ENCODE measurements at places on chromosomes 1 and 21.
A peak's percentile ranks its signal among the peaks of the same experiment; 100 is the strongest.

GRCh38 chr1:99820546-99820945, 29.6 kb upstream of the AGL start:
- DNase-seq = peak; percentile 61

GRCh38 chr1:228935855-228936727, 200.8 kb downstream of the RHOU start:
- DNase-seq = no peak

GRCh38 chr1:174748586-174748985, 251.2 kb upstream of the CACYBP start:
- DNase-seq = no peak

DNA sequence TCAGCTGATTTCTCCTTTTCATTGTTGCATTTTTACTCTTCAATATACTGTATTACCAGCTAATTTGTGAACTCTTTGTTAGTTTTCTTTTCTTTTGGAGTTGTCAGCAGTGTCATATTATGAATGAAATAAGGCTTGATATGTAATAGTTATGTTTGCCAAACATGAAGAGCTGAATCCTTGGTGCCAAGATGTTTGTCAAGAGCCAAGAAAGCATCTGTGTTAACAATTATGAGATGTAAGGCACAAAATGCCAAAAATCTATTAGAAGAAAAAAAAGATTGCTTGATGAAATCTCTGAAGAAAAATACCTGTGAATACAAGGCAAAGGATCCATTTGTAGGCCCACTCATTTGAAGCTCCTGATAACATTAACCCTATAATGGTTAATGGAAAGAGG, 48.4 kb upstream of the RNPC3 start:
- no peak for DNase-seq

DNA sequence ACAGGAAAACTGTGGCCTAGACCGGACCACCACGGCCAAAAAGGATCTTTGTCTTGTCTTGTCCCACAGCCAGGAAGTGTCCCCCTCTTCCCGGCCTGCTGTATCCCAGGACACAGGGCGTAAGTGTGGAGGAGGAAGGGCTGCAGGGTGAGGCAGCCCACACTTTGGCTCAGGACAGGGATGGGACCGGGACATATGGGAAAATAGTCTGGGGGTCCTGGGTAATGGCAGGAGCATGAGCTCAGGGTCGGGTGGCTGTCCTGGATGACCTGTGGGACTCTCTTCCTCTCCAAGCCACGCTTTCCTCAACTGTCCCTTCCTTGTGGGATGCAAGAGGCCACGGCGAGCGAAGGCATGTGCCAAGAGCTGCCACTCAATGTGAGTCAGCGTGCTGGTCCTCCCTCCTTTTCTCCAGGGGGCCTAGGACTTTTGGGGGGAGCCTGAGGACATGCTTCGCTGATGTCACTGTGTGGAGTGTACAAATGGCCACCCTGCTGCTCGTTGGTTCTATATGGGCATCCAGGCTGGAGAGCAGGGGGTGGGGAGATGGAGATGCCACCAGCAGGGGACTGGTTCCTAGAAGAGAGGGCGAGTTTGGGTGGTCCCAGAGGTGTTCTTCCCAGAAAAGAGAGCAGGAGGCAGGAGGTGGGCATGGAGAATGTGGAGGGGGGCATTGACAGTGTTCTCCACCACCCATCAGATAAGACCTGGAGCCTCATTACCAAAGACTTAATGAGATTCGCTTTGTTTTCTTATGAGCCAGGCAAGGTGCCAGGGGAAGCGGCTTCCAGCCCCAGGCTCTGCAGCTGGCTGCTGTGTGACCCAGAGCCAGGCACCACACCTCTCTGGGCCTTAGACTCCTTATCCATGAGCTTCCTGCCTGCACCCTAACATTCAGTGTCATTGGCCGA, 11.5 kb upstream of the PADI1 start:
- DNase-seq = no peak

DNA sequence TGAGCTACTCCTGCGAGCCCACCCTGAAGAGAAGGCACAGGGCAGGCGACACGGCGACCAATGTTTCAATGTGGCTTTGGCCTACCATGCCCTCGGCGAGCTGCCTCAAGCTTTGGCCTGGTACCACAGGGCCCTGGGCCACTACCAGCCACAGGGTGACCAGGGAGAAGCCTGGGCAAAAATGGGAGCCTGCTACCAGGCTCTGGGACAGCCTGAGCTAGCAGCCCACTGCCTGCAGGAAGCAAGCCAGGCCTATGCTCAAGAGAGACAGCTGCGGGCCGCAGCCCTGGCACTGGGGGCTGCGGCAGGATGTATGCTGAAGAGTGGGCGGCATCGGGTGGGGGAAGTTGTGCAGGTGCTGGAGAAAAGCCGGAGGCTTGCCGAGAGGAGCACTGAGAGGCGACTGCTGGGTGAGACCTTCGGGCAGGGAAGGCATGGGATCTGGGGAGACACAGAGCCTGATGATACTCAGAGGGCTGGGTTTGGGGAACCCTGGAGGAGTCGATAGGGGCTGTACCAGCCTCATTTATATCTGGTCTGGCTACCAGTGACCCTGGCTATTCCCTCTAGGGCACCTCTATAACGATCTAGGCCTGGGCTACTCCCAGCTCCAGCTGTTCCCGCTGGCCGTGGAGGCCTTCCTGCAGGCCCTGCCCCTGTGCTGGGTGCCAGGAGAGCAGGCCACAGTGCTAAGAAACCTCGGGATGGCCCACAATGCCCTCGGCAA, 2.3 kb downstream of the TTC24 start:
- no peak for DNase-seq

GRCh38 chr1:117696561-117696960, 90.7 kb downstream of the TENT5C start:
- DNase-seq = no peak

DNA sequence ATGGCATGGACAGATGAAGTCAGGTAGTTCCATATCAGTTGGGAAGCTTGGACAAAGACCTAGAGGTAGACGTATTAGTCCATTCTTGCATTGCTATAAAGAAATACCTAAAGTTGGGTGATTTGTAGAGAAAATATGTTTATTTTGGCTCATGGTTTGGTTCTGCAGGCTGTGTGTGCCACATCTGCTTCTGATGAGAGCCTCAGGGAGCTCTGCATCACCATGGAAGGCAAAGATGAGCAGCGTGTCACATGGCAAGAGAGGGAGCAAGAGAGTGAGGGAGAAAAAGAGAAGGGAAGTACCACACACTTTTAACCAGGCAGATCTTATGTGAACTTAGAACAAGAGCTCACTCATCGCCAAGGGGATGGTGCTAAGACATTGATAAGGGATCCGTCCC, 9.0 kb downstream of the TSACC start:
- DNase-seq = no peak

DNA sequence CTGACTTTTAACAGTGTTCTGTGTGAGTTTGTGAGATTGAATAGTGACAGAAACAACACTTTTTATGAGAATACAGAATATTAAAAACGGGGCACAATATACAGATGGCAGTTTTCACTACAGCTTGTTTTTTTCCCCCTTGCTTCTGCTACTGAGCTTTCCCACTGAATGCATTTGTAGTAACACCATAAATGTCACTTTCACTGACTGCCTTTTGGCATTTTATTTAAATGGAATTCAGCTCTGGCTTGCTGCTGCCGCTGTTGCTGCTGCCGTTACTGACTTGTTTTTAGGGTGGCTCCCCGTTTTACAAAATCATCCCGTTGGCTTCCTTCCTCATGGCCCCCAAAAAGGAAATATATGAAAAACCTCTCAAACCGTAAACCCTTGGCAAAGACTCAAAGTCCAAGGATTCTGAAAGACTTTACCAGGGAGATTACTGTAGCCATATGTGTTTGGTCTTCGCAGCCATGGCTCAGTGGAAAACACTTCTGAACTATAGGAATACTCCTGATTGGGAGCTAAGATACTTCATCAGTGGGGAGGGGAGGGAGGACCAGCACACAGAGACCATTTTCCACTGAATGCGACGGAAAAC, 151.0 kb downstream of the NUF2 start:
- no peak for DNase-seq

DNA sequence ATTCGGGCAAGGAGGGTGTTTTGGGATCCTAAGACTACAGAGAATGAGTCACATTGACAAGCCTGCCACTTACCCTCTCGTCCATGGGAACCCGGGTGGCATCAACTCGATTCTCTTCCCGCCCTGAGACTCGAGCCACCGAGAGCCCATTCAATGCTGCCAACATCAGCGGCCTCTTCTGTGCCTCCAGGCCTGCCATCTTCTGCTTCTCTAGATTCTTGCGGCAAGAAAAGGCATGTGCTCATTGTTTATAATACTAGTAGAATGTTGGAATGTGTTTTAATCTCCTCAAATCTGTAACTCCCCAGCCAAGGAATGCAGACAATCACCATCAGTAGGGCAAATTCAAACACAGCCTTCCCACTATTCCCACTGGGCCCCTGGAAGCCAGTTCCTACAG, 96.9 kb downstream of the SMYD2 start:
- DNase-seq = no peak

GRCh38 chr1:10529765-10530164, 55.0 kb downstream of the PEX14 start:
- DNase-seq = no peak

DNA sequence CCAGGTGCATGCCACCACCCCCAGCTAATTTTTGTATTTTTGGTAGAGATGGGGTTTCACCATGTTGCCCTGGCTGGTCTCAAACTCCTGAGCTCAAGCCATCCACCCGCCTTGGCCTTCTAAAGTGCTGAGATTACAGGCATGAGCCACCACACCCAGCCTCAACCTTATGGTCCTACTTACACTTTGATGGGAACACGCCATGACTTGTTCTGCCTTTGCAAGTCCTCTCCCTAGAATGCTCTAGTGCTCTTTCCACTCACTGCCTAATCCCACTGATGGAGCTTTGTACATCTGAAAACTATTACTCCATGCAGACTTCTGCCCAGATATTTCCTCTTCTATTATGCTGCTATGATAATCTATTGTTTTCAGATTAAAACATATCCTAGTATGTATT, 174.3 kb downstream of the DAB1 start:
- DNase-seq = no peak

DNA sequence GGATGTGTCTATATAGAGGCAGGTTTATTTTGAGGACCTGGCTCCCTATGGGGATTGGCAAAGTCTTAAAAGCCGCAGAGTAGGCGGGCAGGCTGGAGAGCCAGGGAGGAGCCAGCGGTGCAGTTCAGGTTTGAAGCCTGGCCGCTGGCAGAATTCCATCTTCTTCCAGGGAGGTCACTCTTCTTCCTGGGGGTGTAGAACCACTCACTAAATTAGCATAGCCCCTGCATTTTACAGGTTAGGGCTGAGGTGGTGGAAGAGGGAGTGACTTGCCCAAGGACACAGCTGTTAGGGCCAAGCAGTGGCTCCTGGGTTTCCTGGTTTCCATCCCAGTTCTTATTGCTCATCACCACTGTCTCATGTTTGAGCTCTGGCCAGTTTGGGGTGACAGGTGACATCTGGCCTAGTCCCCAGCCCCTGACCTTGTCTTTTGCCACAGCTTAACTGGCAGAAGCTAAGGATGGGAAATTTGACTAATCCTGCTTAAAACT, 1.4 kb downstream of the PINK1 start:
- DNase-seq = no peak

GRCh38 chr1:44243782-44244495, 30.7 kb downstream of the DMAP1 start:
- DNase-seq = no peak

- DNase-seq = no peak
Measured at GRCh38 chr1:31814631-31815306, 1.1 kb downstream of the SPOCD1 start.

- DNase-seq = no peak
Measured at GRCh38 chr1:162003061-162003829, 20.4 kb downstream of the OLFML2B start.

GRCh38 chr1:238143038-238143437, 252.3 kb upstream of the ZP4 start:
- no peak for DNase-seq

DNA sequence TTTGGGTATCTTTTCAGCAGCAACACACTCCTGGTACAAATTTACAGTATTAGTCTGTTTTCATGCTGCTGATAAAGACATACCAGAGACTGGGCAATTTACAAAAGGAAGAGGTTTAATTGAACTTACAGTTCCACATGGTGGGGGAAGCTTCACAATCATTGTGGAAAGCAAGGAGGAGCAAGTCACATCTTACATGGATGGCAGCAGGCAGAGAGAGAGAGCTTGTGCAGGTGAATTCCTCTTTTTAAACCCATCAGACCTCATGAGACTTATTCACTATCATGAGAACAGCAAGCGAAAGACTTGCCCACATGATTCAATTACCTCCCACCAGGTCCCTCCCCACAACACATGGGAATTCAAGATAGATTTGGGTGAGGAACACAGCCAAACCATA, 124.5 kb downstream of the TPR start:
- no peak for DNase-seq

DNA sequence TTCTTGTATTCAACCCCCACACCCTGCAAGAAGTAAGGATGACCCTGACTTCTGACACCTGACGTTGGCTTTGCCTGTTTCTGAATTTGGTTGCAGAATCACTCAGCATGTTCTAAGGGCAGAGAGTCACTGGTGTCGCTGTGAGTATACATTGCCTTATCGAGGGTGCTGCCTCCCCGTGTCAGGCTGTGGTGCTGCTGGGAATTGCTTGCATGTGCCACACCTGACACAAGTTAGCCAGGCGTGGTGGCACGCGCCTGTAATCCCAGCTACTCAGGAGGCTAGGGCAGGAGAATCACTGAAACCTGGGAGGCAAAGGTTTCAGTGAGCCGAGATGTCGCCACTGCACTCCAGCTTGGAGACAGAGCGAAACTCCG, 45.9 kb downstream of the WDR4 start:
- DNase-seq = no peak

- DNase-seq = no peak
Measured at GRCh38 chr1:36148821-36149236, 457 bp downstream of the TRAPPC3 start.

- DNase-seq = no peak
Measured at GRCh38 chr21:42559326-42559725, 45.7 kb downstream of the SLC37A1 start.

DNA sequence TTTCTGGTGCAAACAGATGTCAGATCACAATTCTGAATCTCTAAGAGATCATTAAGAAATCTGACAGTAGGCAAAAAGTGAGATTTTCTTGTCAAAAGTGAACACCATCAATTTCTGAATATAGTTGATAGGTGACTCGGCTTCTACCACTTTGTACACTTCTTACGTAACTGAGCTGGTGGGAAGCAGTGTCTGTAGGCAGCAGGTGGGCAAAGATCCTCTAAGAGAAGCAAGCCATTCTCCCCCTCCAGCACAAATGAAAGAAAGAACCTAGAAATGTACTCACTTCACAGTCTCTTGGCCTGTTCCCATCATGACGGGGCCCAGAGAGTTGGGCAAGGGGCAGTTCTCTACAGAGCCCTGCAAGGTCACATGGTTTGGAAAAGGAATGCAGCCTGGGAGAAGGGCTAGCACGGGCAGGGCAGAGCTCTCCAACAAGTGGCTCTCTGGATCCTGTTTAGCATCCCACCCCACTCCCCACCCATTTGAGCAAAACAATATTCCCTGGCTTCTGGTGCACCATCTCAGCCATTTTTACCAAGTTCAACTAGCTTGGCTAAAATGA, 412.6 kb downstream of the LTN1 start:
- DNase-seq = no peak

DNA sequence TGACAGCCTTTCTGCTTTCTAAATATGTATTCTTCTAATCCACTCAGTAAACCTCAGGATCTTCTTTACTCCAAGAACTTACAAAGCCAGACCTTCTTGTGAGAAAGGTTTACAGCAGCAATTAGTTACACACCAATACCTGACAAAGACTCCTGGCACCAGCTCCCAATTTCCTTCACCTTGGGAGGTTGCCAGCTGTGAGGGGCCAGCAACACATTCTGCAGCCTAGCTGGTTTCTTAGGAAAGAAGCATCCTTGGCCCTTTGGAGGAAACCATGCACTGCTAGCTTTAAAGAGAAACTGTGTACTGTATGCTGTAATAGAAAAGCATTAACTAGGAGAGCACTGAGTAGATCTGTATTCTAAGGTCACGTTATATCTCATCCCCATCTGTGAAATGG, 10.8 kb downstream of the FYB2 start:
- DNase-seq = no peak
